ENCODE measurements at places on chromosomes 13 and 19.

GRCh38 chr19:6092329-6093286 lies 17.7 kb downstream of the RFX2 start:
- DNase-seq = peak; percentile 48

DNA sequence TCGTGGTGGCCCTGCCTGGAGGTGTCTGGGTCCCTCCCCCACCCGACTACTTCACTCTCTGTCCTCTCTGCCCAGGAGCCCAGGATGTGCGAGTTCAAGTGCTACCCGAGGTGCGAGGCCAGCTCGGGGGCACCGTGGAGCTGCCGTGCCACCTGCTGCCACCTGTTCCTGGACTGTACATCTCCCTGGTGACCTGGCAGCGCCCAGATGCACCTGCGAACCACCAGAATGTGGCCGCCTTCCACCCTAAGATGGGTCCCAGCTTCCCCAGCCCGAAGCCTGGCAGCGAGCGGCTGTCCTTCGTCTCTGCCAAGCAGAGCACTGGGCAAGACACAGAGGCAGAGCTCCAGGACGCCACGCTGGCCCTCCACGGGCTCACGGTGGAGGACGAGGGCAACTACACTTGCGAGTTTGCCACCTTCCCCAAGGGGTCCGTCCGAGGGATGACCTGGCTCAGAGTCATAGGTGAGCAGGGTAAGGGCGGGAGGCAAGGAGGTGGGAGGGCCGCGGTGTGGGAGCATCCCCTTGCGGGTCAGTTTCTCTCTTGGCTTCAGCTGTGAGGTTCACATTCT lies 19.2 kb downstream of the NECTIN2 start:
- no peak for DNase-seq

DNA sequence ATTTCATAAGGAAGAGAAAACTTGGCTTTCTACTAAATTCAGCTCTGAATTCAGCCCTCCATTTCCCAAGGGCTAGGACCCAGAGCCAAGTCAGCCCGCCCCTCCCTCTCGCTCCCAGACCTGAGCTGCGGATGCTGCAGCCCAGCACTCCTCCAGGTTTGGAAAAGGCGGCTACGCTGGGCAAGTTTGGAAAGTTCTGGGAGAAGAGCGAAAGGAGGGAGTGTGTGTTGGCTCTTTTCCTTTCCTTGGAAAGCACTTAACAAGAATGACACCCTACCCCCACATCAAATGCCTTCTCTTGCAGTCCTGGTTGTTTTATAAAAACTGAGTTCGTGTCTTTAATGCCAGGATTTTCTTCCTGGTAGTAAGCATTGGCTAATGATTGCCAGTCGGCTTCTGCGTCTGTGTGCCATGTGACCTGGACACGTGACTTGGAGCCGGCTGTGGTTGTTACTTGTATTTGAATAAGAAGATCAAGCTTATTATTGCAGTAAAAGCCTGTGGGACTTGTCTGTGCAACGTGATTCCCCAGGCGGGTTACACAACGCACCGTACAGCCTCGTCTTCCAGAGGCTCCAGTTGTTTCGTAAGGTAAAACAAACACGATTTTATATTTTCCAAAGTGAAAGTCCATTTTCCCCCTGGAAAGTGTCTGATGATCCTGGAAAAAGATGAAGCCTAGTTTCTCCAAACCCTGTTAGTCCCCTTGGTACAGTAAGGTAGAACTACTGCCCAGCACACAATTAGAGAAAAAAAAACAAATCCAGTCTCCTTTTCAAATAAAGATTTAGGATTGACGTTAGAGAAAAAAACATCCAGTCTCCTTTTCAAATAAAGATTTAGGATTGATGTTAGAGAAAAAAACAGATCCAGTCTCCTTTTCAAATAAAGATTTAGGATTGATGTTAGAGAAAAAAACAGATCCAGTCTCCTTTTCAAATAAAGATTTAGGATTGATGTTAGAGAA lies 26.8 kb upstream of the UBE2L5 start:
- DNase-seq = peak; percentile 48

- no peak for DNase-seq
These were observed 21.9 kb upstream of the KCTD15 start for GRCh38 chr19:33774751-33775150.

- no peak for DNase-seq
These were observed 55.4 kb downstream of the SACS start for GRCh38 chr13:23377983-23378632.

All from HCT116 (cell line).